ENCODE measurements at places on chromosomes 13 and 19.
A peak's percentile ranks its signal among the peaks of the same experiment; 100 is the strongest.

DNA sequence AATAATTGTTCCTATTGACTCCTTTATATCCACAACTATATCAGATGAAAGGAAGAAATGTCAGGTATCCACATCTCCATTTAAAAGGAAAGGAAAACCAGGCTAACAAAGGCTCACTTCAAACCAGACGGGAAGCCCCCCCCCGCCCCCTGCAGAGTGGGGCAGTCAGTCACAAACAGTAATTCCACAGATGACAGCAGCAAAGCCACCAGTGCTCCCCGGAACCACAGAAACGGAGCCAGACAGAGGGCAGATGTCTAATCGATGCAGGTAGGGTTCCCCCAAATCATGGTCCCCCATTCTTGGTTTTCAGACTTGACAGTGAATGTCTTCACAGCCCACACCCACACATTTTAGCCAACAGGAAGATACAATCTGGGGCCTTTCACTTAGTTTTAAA, 100.8 kb downstream of the STK24 start:
- peak; percentile 40 for DNase-seq

- no peak for DNase-seq
Observed at GRCh38 chr19:12825254-12826131, 8.9 kb downstream of the RTBDN start.

DNA sequence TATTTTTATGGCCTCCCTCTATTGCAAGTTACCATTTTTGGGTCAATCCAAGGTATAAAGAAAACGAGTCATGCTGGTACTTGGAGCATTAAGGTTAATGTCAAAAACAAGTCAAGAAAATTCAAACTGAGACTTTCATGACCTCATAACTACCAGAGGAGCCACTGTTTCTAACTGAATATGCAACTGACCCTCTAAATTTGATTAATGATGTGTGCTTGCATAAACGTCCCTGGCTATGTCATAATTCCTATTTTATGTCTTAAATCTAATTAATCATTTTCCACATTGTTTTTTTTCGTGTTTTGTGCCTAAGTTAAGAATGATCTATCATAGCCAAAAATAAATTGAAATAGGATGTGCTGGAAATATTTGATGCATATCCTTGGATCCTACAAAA, 396.7 kb upstream of the GPC6 start:
- no peak for DNase-seq

GRCh38 chr13:105814219-105814901, 721.1 kb downstream of the EFNB2 start:
- DNase-seq: no peak

DNA sequence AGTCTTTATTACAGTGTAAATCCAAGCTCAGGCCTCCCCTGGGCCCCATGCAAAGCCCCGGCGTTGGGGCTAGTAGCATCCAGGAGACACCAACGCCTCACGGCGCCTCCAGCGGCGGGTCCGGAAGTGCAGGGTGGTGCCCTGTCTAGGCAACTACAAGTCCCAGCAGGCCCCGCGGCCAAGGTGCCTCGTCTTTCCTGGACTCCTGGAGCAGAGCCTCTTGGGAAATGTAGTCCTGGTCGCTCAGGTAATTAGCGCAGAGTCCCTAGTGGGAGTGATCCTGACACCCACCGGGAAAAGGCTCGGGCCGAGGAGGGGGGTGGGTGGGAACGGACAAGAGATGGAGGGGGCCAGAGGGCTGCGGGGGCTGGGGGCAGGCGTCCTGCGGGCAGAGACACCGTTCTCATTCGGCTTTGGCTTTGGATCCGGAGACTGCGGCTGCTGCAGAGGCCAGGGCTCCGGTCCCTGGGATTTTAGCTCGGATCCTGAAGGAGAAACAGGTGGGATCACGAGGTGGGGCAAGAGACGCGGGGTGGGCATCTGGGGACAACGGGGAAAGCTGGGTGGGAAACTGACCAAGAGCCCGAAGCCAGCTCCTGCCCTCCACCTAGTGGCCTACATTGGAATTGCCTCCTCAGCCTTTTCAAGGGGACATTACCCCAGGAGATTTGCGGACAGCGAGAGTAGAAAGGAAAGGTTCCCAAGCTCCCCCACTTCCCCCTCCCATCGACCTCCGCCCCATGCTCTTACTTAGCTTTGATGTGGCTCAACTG, 11.4 kb downstream of the RTN2 start:
- DNase-seq: peak; percentile 91

GRCh38 chr13:92954746-92955145, 271.9 kb upstream of the GPC6 start:
- no peak for DNase-seq

GRCh38 chr13:106490569-106491321, 44.7 kb downstream of the EFNB2 start:
- no peak for DNase-seq

GRCh38 chr19:16262618-16263017, 62.0 kb upstream of the KLF2 start:
- DNase-seq: no peak

DNA sequence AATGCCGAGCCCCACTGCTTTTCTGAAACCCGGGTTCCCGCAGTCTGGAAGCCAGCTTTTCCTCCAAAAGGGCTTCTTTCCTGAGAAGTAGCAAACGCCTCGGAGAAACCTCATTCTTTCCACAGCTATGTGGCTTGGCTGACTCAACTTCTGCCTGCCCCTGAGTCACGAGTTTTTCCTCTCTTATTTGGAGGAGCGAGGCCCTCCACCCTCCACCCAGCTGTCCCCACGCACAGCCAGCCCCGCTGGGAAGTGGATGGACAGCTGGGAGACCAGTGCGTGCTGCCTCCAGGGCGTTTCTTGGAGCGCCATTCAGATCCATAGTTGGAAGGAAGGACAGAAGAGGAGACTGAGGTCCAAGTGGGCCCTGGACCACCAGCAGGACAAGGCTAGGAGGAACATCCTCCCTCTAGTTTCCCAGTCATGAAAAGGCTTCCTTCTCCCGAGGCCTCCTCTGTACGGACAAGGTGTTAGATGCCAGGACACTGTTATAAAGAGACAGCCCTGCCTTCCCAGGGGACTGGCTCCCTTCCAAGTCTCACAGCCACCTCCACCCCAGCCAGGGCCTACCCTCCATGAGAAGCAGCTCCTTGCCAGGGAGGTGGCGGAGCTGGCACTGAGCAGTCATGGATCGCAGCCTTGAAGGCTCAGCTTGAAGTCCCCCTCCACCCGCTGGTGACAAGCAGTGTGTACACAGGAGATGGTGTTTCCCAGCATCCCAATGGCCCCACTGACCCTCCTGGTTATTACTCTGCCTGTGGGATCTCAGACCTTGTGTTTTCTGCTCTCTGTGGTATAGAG, 2.5 kb upstream of the PLEKHF1 start:
- no peak for DNase-seq

- no peak for DNase-seq
Observed at GRCh38 chr13:20993661-20994440, 67.5 kb downstream of the LATS2 start.
